ENCODE measurements at places on chromosomes 1 and 21. TPM values are rescaled to one million over a fixed set of nuclear protein-coding genes. Genes with fewer than 3 reads are reported as not detected.

GRCh38 chr21:29187944-29188343 lies 57.5 kb downstream of the MAP3K7CL start:
- DNase-seq: no peak

DNA sequence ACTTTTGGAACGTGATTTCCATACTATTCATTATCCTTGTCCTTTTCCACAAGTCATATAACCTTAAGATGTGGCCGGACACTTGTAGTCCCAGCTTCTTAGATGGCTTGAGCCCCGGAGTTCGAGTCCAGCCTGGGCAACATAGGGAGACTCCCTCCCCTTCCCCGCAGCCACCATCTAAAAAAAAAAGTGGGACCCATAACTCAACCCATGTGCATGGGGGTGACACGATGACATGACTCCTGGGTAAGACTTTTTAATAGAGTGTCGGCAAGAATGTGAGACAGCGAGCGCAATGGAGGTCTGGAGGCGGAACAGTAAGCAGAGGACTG lies 25.7 kb downstream of the MIA3 start:
- DNase-seq: no peak

DNA sequence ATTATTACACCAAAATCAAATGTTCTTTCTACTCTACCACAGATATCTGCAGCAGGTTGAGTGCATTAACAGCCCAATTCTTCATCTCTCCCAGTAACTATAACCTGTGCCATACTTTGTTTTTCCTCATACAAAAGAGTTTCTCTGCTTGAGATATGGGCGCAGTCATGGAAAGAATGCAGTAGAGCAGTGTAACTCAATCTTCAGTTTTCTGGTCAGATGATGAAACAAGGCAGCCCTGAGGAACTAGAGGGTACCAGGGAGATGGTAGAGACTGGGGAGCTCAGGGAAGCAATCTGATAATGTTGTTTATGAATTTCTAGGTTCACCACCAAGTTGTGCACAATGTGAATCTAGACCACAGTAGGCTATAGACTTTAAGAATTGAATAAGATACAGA lies 39.6 kb downstream of the ASPM start:
- no peak for DNase-seq

DNA sequence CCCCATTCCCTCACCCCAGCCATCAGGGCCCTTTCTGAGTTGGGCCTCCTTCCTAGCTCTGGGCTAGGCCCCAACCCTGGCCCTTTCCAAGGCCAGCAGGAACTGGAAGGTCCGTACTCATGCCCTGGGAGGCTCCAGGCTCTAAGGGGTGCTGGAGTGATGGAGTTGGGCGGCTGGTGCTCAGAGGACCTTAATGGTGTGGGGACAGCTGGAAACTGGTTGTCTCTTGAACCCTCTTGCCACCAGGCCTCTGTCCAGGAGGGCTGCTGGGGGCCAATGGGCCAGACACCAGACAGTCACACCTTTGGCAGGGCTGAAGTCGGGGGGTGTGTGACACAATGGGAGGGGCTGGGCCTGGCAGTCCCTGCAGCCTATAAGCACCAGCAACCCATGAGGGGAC lies 9.2 kb upstream of the PADI1 start:
- no peak for DNase-seq

DNA sequence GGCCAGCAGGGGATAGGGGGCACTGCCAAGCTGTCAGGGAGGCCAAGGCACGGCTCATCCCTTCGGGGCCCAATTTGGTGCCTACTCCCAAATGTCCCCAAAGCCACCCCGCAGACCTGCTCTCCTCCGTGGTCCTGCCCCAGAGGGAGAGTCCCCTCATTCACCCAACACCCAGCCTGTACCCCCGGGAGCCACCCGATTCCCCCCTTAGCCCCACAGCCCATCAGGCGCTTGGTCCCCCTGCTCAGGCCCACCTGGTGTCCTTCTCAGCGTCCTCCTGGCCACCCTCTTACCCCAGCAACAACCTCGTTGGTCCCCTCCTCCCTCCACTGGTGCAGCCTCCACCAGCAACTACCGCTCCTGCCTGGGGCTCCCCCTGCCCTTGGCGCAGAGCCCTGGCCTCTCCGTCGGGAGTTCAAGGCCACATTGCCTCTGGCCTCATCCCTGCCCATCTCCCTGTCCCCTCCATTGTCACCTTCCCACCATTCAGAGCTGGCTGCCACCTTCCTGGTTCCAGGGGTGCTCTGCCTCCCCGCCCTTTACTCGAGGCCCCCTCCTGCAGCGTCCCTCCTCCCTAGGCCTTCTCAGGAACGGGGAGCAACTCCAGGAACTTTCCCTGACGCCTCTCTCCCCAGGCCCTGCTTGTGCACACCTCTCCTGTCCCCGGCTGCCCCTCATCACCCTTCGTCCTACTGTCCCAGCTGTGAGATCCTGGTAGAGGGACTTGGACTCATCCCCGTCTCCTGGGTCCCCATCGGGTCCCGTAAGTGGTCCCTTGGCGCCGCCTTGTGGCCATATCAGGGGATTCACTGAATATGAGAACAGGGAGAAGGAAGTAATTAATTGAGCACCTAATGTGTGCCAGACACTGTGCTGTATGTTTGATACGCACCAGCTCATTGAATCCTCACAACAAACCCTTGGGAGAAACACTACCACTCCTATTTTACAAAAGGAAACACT lies 73.9 kb downstream of the RAP1GAP start:
- DNase-seq: peak; percentile 71

DNA sequence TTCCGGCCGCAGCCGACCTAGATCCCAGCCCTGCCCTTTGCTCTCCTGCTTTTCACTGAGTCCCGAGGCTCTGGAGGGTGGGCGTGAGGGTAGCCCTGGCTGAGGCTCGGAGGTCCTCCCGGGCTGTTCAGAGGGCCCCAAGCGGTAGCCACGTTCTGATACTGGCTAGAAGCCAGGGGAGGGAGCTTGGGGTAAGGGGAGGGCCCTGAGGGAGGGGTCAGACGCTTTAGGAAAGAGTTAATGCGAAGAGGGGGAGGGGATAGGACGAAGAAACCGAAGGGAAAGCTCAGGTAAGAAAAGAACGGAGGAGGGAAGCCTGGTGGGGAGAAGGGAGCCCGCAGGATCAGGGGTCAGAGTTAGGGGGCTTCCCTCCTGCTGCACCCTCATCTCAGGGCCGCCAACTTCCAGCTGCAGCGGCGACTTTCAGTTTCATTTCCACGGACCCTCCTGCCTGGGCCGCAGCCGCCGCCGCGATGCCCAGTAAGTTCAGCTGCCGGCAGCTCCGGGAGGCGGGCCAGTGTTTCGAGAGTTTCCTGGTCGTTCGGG lies at the start of gene MOV10:
MOV10 (plus strand) TSS at position 220 of the 546 bp plus-strand sequence; CDS start at position 474, 254 bp downstream.
- peak; percentile 82 for DNase-seq

DNA sequence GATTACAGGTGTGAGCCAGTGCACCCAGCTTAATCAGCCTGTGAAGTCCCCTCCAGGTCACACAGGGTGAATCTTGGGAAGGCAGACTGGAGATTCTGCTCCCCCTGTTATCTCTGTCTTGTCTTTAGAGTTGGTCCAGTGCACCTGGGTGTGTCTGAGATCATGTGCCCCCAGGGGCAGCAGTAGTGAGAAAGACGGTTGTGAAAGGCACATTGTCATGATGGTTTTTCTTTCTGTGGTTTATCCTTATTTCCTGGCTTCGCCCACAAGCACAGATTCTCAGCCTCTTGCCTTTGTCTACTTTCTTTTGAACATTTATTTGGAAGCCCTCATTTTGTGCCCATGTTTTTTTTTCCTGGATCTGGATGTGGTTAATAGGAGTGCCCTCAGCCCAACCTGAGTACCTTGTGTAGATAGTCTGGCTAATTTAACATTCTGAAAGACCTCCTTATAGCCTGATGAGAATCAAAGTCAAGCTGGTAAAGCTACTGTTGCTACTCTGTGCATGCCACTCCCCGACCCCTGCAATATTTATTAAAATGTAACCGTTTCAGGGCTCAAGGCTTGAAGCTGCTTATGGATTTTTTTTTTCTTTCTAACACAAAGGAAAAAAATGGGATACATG lies 23.7 kb downstream of the UCK2 start:
- no peak for DNase-seq

DNA sequence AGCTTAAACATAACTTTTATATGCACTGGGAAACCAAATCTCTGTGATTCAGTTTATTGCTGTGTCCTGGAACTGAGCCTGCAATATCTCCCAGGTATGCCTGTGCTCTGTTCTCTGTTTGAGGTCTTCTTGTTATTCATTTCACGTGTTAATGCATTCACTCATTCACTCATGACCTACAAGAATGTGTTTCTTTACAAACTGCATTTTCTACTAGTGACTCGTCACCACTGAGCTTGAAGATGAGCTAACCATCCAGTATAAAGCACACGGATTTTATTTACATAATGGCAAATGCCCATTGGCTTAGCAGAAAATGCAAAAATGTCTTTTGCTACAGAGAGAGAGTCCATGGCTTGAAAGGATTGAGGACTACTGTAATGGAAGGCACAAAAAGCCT lies 75.0 kb upstream of the DUSP10 start:
- no peak for DNase-seq

GRCh38 chr1:198936371-198937083 lies 297.7 kb downstream of the PTPRC start:
- DNase-seq: no peak

GRCh38 chr1:166907763-166908162 lies 31.7 kb upstream of the TADA1 start:
- no peak for DNase-seq

- no peak for DNase-seq
Observed at GRCh38 chr21:35394634-35395369, 345.7 kb upstream of the RUNX1 start.

GRCh38 chr1:161962091-161962887 lies 61.4 kb downstream of the OLFML2B start:
- DNase-seq: peak; percentile 41

DNA sequence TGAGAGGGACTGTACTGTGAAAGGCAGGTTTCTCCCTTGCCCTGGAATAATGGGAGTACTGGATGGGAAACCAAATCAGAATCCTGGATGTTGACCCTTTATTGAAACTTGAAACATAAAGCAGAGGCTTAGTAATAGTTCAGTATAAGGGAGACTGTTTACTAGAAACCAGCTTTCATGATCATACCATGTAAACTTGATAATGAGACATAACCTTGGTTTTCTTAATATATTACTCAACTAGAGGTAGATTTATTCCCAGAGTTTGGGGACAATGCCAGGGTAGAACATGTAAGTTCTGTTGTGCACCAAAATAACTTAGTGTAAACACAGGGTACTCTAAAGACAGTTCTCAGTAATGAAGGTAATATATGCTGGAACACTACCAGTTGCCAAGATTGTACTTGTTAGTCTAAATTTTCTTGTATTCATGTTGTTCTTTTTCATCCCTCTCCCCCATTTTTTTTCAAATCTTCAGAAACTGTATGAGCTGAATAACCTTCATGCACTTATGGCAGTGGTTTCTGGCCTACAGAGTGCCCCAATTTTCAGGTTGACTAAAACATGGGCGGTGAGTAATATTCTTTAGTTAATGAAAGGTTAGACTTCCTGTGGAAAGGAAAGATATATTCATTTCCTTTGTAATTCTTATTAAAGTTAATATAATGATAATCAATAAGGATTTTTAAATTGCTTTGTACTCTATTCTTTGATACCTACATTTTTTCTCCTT lies 49.6 kb downstream of the ANGPTL1 start:
- no peak for DNase-seq

DNA sequence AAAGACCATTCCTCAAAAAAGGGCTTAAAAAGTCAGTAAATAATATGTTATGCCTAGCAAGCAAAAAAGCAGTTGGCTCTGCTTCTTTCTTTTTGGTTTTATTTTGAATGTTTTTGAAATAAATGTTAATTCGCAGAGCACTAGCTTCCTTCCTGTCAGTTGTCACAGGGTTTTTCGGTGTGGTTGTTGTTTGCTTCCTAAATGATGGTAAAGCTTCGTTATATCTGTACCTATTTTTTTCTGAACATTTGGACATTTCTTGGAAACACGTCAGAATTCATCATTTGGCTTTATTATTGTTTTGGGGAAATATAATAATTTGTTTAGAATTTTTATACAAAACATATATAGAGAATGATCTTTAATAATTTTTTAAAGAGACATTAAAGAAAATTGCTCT lies 351.9 kb upstream of the SGIP1 start:
- no peak for DNase-seq

GRCh38 chr1:72184099-72184701 lies 98.1 kb downstream of the NEGR1 start:
- peak; percentile 27 for DNase-seq

DNA sequence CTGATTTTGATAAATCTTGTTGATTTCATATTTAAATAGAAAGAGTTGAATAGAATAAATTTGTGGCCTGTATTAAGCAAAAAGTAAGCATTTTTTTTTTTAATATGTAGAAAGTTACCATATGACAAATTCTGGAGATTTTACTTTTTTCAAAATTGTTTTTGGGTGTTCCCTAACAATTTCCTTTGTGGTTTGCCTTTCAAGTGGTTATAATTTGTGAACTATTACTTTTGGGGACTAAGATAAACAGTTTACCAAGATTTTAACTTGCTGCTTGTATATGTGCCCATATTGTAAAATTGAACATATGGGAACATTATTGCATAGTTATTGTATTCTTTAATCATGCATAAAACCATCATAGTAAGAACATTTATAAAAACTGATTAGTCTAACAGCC lies 34.6 kb downstream of the SLC30A7 start:
- no peak for DNase-seq

- DNase-seq: peak; percentile 51
Observed at GRCh38 chr1:72285074-72285425, 2.7 kb upstream of the NEGR1 start.

Gene PKLR
- not detected for total RNA-seq

Gene MIGA1
- 23.9 TPM for total RNA-seq

Gene TENT5C
- total RNA-seq: 13.4 TPM

Gene CLCA2
- total RNA-seq: not detected

Gene PPM1J
- total RNA-seq: not detected

Gene SAMSN1
- total RNA-seq: 21.6 TPM

Gene LENEP
- total RNA-seq: not detected

Gene SPRR2B
- total RNA-seq: not detected

Gene HOOK1
- 6.2 TPM for total RNA-seq

Gene LCE1F
- total RNA-seq: not detected

Gene SH2D2A
- total RNA-seq: 0.73 TPM

Gene PRR9
- not detected for total RNA-seq

Gene HES3
- not detected for total RNA-seq

Gene CASZ1
- total RNA-seq: 128 TPM

Gene PRDM16
- total RNA-seq: 195 TPM
